ENCODE measurements at places on chromosomes 6 and 20.

GRCh38 chr20:35108921-35109320 lies 16.3 kb upstream of the TRPC4AP start:
- no peak for DNase-seq

- DNase-seq, result peak; percentile 20
Measured at GRCh38 chr6:21593927-21594415, 420 bp downstream of the SOX4 start.

DNA sequence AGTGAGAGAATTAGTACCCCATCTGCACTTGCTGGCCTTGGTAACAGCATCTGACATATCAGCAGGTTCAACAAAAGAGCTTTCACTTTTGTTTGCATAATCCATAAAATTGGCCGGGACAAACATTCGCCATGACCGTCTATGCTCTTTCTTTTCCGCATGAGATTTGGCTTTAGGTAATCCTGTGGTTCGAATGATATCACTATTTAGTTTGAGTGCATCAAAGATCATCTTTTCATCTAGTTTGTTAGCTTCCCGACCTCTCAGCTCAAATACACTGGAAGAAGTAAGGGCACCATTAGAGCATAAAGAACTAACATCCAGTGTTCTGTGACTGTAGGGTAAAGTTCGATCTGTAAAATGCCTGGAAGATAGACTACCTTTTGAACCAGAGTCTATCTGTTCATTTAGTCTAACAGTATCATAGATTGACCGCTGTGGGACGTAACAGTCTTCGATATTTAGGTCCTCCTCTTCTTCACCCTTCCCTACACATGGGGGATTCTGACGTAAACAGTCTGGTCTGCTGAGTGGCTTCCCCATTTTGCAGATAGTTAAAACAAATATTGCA lies 101.6 kb downstream of the DST start:
- no peak for DNase-seq

DNA sequence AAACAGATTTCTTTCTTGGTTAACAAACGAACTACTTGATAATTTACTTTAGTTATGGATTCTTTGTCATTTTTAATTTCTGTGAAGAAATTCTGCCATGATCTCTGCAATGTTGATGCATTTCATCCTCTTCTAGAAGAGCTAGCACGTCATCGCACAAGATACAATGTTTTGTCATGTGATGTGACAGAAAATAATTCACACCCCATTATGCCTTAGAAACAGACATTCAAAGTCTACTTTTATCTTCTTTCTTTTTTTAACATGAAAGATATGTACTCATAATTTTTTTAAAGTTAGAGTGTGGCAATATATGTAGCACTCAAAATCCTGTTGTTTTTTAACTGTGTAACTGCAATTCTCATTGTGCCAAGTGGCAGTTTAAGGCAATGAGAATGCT lies 39.6 kb upstream of the NELFCD start:
- no peak for DNase-seq

GRCh38 chr20:50048420-50049166 lies 64.4 kb downstream of the UBE2V1 start:
- no peak for DNase-seq

DNA sequence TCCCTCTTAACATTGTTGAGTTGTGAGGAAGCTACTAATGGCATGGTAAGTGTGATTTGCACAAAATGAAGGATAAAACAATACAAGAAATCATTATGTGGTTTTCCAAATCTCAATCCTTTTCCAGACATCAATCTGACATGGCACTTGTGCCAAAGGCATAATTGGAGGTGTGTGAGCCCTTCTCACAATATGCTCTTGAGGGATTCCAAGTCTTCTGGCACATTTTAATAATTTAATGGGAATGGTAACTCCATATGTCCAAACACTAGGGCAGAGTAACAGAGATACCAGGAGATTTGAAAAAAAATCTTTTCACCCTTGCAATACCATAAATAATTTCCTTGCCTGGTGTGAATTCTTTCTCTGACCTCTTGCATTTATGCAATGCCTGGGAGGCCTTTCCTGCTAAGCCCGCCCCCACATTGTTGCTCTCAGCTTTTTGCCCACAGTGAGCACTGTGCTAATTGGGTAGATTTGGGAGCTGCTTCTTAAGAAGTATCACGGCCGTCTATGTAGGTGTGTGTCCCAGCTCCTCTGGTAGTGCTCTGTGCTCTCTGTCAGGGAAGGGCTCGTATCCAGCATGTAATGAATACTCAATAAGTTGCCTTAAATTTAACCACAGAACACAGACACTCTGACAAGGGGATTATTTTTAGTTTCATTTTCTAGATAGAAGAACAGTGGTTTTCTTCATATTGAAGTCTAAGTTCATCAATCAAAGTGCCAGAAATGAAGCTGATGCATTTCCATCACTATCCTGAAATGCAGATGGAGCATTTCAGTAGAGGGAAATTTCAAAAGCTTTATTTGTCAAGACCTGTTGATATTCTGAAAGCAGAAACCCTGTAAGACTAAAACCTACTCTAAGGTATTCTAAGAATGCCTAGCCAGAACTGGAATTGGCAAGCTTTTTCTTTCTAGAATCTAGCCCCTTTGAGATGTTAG lies 54.4 kb upstream of the CEP85L start:
- peak; percentile 53 for DNase-seq

DNA sequence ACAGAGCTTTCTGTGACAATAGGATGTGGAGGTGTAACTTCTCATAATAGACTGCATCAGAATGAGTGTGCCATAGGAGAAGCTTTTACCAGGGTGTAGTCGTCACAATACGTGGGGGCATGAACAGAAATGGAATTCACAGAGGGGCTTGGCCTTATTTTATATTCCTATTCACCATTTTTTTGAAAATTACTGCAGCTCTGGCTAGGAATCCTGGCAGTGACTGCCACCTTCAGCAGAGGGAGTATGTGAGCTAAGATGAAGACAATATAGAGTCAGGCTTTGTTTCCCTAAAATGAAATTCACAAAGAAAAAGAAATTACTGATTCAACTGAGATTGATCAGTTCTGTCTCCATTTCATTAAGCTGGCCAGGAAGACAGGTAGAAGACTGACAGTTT lies 13.9 kb downstream of the TOMM6 start:
- DNase-seq, result no peak

DNA sequence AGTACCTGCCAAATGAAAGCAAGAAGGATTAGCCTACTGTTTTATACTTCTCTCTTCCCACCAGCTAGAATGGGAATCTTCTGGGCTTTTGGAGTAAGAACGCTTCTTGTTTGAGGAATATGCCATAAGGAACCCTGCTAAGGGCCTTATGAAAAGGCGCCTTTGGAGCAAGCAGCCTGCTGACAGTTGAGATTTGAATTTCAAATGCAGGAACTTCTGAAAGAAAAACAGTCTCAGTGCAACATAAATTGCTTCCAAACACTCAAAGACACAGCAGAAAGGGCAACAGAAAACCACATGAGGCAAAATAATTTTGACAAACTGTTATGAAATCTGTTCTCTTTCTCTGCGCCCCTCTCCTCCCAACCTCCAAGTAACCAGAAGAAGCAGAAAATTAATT lies 149.4 kb upstream of the B3GAT2 start:
- DNase-seq, result no peak
